ENCODE measurements at places on chromosomes 5 and 9. TPM values are rescaled to one million over a fixed set of nuclear protein-coding genes. Genes with fewer than 3 reads are reported as not detected.

- peak; percentile 13 for DNase-seq
Measured at GRCh38 chr5:1867114-1867814, 15.5 kb downstream of the IRX4 start.

GRCh38 chr9:93713716-93714115 is 137.3 kb downstream of the PHF2 start:
- DNase-seq: no peak

- no peak for DNase-seq
Measured at GRCh38 chr5:76099286-76099702, 16.1 kb downstream of the SV2C start.

- no peak for DNase-seq
Measured at GRCh38 chr5:128838623-128839022, 126.7 kb upstream of the SLC27A6 start.

DNA sequence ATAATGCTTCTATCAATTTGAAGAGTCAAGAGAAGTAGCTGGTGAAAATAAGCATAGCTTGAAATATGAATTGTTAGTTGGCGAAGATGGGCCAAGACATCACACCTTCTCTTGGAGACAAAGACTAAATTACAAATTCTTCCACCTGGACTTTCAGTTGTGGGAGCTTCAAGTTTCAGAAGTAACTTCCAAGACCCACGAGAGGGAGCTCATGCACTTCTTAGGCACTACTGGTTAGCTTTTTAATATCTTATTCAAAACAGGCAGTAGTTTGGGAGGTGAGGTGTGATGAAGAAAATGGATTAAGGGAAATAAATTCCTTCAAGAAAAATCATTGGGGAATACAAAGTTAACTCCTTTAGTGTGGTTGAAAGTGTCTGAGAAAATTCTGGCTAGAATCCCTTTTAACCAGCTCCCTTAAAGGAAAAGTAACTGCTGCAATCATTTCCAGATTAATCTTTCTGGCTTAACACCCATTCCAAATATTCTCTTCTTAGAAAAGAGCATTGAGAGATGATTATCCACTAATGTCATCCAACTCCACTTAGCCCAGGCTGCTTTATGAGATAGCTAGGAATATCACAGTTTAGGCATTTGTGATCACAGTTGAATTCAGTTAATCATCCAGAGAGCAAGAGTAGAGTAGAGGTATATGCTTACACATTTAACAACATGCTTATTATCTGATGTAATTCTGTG is 139.5 kb upstream of the DMRTA1 start:
- no peak for DNase-seq

DNA sequence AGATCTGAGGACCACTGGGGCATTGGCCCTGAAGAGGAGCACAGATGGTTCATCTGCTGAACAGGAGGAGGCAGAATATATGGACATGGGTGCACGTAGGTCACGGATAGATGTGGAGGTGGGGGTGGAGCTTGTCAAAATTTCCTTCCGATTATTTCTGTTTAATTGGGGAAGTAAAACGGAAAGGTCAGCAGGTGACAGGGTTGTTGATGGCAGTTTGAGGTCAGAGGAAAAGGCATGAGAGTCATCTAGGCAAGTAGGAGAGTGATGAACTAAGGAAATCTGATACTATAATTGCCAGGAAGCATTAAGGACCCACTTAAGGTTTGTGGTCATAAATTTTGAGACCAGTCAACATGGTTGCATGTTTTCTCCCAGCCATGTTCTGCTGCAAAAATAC is 8.4 kb upstream of the FAM81B start:
- DNase-seq: no peak

DNA sequence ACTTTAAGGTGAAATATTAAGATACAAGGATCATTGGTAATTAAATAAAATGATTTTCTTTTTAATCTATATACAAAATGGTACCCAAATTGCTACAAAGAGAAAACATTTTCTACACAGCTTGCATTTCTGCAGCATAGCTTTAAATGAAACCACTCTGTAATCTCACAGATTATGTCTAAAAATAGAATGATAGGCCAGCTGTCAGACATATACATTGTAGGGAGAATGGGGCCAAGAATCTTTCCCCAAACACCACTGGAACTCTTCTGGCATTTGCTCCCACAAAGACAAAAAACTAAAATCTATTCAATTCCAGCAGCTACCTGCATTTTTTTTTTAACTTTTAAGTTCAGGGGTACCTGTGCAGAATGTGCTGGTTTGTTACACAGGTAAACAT is 124.1 kb upstream of the NR5A1 start:
- DNase-seq: no peak

DNA sequence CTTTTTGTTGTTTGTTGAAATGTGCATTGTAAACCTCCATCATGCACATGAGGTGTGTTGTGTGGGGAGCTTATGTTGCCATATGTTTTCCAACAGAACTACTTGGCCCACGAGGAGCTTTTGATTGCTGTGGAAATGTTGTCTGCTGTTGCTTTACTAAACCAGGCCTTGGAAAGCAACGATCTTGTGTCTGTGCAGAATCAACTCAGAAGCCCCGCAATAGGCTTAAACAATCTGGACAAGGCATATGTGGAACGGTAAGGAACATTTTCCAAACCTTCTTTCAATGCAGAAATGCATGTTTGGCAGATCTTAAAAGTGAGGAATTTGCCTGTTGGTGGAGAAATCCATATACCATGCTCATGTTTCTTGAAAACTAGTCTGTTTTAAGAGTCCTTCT is 22.5 kb downstream of the F2RL2 start:
- no peak for DNase-seq

DNA sequence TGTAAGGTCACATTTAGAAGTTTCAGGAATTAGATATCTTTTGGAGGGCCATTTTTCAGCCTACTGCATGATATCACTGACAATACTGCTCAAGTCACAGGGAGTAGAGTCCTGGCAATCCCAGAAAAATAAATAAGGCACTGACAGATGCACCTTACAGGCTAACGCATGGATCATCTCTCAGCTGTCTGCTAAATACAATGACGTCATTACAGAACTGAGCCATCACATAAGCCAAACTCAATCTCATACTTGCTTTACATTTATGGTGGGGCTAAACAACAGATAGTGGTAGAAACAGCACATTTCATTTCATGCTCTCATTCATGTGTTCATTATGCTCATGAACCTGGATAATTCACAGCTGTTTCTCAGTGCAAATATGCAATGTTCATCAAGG is 243.7 kb downstream of the SEMA5A start:
- no peak for DNase-seq

DNA sequence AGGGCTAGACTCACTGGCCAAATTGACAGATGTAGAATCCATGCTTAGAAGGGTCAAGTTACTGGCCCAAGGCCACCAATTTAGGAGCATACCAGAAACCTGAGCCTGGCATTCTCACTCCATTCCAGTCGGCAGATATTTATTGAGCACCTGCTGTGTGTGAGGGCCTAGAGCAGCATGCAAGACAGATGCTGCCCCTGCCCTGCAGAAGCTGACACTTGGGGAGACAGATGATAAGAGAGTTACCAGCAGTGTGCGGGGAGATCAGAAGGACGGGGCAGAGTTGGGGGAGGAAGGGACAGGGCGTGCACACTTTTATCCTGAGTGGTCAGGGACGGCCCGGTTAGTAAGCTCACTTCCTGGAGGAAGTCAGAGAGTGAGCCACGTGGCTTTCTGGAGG is 111.5 kb upstream of the RAPGEF1 start:
- no peak for DNase-seq

- no peak for DNase-seq
Measured at GRCh38 chr9:121503444-121503843, 3.8 kb upstream of the GGTA1 start.

GRCh38 chr5:124025306-124025845 is 513.4 kb downstream of the CSNK1G3 start:
- no peak for DNase-seq

DNA sequence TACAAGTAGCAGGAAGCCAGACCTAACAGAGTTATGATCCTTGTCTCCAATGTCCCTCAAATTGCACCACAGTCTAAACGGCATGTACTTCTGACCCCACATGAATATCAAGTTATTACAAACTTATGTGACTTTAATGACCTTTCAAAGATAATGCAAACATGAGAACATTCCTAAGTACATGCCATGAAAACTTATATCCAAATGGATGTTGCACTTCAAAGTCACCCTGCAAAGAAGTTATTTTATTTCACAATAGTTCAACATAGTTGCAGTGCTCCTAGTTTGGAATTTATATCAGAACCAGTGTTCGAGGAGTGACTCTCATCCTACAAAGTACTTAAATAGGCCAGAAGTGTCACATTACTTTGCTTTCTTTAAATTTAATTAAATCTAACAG is 41.2 kb upstream of the ITGA1 start:
- no peak for DNase-seq

- no peak for DNase-seq
Measured at GRCh38 chr9:105069696-105070095, 141.7 kb upstream of the ABCA1 start.

DNA sequence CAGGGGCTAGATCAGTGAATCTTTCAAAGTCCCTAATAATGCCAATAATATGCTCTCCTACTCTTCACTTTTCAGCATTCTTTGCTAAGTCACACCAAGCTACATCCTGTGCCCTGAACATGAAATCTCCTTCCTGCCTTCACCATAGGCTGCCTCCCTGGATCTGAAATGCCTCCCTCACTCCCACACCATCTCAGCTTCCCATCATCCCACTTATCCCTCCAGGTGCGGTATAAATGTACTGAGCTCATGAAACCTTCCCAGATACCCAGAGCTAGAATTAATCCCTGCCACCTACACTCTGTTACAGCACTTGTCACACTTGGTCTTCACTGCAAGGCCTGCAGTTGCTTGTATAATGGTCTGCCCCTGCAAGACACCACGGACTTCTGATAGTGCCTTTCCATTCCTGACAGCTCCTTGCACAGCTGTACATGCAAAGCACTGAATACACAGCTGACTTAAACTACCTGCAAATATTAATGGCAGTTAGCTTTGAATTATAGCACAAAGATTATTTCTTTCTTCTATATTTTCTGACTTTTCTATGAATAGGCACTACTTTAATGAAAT is 250.4 kb downstream of the EBF1 start:
- no peak for DNase-seq

DNA sequence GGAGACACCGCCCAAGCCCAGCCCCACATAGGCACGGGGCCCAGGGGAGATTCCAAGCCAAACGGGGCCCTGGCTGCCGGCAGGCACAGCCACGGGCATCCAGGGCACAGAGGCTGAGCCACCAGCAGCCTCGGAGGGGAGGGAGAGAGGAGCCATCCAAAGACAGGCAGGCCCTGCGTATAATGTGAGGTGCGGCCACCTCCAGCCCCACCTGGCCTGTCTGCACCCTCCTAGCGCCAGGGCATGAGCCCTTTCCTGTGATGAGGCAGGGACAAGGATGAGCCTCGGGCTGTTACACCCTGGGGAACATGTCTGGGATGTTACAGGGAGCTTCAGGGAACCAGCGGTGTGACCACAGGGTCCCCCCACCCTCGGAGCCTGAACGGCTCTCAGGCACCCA is 1.1 kb upstream of the CCDC187 start:
- peak; percentile 27 for DNase-seq

- no peak for DNase-seq
Measured at GRCh38 chr5:61052882-61053281, 107.9 kb downstream of the NDUFAF2 start.

- DNase-seq: no peak
Measured at GRCh38 chr9:111898331-111899096, 1.9 kb downstream of the UGCG start.

DNA sequence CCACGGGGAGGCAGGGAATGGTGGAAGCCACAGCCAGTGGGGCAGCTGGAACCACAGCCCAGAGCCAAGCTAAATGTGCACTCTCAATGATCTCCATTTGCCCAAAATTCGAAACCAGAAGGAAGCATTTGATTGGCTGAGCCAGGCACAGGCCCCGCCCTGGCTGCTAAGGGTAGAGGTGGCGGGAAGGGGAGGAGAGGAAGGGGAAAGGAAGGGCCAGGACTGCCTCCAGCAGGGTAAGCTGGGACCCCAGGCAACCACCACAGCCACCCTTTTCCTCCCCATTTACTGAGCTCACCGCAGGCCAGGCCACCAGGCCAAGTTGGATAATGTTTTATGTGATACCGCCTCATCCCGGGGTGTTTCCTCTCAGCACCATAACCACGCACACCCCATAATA is 100.3 kb upstream of the RAPGEF1 start:
- DNase-seq: no peak

DNA sequence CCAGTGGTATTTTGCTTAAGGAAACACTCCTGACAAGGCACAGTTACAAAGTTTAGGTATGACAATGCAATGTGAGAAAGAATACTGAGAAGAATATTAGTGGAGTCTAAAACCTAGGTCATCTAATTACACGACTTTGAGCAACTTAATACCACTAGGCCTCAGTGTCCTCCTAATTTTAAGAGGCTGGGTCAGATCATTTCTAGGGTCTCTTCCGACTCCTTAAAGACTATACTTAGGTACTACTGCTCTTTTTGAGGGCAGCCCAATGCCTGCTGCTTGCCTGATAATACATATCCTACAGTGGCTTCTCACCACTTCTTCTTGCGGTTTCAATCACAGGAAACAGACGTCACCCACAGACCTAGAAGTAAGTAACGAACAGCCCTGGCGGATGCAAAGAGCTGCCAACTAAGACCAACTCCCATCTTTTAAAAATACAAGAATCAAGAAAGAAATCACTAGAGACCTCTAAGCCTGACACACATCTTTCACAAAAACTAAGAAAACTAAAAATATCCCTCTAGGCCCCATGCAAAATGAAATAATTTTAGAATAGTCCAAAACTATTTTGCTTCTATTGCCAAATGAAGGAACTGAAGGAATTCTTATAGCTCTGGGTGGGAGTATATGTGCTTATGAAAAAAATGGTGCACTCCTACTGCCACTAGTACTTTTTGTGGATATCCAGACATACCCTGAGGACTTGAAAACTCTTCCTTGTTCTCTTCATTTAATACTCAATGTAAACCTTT is 13.1 kb downstream of the DIAPH1 start:
- peak; percentile 43 for DNase-seq

- no peak for DNase-seq
Measured at GRCh38 chr5:164230341-164230740, 724.9 kb downstream of the MAT2B start.

Gene RAB14
- polyA plus RNA-seq: 22.9 TPM

Gene GPRIN1
- 0.23 TPM for polyA plus RNA-seq

Gene GCNT4
- 0.27 TPM for polyA plus RNA-seq

Gene ABCA1
- polyA plus RNA-seq: 3.5 TPM

Gene CYSTM1
- 77.4 TPM for polyA plus RNA-seq

Gene TAS2R1
- polyA plus RNA-seq: not detected

Gene FOXD4
- polyA plus RNA-seq: 0.14 TPM

Gene REEP2
- polyA plus RNA-seq: 38.7 TPM

Gene SMIM23
- not detected for polyA plus RNA-seq

Gene GRM6
- under 0.01 TPM for polyA plus RNA-seq

Gene STC2
- 11.7 TPM for polyA plus RNA-seq

Gene GRXCR2
- 1.1 TPM for polyA plus RNA-seq

Gene ZNF354C
- polyA plus RNA-seq: 1.6 TPM
